ENCODE measurements at places on chromosomes 4 and X. TPM values are rescaled to one million over a fixed set of nuclear protein-coding genes. Genes with fewer than 3 reads are reported as not detected.

DNA sequence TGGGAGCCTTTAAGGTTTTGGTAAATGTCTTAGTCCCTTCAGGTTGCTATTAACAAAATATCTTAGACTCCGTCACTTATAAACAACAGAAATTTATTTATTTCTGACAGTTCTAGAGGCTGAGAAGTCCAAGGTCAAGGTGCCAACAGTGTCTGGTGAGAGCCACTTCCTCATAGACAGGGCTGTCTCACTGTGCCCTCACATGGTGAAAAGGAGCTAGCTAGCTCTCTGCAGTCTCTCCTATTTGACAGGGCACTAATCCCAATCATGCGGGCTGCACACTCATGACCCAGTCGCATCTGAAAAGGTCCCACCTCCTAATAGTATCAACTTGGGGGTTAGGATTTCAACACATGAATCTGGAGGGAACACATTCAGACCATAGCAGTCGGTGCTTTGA lies 63.4 kb upstream of the KLF3 start:
- DNase-seq = no peak

DNA sequence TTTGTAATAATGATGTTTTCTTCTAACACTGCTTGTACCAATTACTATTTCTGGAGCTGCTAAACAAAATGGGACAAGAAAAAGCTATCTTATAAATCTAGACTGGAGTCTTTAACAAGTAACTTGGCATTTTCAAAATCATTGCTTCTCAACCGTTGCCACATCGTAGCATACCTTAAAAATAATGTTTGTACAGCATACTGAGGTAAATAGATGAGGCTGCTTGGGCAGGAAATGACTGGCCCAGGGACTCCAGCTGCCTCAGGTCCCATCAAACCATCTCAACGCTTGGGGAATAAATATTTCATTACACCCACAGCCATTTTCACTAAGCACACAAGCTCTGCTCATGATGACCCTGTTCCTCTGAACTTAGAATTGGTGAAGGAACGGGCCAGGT lies 115.1 kb downstream of the SPANXA1 start:
- DNase-seq = no peak

GRCh38 chr4:134756421-134756820 lies 554.8 kb upstream of the PABPC4L start:
- no peak for DNase-seq

DNA sequence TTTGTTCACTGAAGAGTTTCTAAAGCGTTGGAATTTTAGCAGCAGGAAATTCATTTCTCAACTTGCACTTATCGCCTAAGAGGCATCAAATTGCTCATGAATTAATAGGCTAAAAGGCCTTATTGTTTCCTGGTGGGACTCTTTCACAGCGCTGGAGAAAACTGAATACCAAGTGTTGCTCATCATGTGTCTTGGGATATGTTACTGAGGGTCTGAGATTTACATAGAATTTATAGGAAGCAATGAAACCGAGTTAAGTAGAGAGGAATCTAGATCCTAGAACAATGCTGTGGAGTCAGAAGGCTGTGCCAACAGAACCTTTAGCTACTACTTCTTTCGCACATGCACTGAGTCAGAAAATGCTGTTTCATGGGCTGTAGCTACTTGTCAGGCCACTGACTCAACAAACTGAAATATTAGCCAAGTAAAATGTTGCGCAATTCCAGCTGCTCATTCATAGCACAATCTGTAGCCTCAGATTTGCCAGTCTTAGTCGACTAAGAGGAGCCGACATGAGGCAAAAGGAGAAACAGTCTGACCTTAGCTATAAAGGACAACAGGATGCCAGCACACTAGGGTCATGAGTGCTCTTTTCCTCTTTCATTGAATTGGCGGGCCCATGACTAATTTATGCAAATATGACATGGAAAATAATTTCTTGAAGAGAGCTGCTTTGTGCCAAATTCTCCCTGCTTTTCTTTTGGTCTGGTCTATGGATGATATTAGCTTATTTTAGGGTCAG lies 35.9 kb upstream of the CXCL8 start:
- no peak for DNase-seq

- no peak for DNase-seq
Measured at GRCh38 chrX:42151808-42152207, 228.5 kb upstream of the CASK start.

DNA sequence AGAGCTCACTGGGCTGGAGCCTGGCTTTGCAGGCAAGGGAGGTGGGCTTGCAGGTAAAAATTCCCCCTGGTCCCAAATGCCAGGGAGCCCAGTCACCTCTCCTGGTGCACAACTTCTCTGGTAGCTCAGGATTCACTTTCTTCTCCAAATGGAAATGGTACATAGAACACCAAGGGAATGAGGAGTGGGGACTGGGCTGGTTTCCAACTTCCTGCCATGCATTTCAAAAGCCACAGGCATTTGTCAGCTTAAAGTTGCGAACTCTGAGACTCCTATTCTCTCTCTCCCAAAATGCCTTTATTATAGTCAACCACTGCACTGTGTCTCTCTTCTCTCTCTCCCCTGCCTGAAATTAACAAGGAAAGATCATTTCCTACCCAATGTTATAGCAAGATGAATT lies 177.3 kb downstream of the GRIA3 start:
- no peak for DNase-seq

Gene HSPA4L
- 0.77 TPM for total RNA-seq

Gene MAP3K15
- total RNA-seq = 2.0 TPM

Gene MAOA
- total RNA-seq = 12.7 TPM

Gene TKTL2
- not detected for total RNA-seq

Gene WNK3
- 36.1 TPM for total RNA-seq
